ENCODE measurements at places on chromosomes 3 and 15.
A peak's percentile ranks its signal among the peaks of the same experiment; 100 is the strongest.

GRCh38 chr3:82080261-82080660 is 318.8 kb upstream of the GBE1 start:
- no peak for DNase-seq

- no peak for DNase-seq
These were observed 83.4 kb downstream of the CCK start for GRCh38 chr3:42182555-42182954.

DNA sequence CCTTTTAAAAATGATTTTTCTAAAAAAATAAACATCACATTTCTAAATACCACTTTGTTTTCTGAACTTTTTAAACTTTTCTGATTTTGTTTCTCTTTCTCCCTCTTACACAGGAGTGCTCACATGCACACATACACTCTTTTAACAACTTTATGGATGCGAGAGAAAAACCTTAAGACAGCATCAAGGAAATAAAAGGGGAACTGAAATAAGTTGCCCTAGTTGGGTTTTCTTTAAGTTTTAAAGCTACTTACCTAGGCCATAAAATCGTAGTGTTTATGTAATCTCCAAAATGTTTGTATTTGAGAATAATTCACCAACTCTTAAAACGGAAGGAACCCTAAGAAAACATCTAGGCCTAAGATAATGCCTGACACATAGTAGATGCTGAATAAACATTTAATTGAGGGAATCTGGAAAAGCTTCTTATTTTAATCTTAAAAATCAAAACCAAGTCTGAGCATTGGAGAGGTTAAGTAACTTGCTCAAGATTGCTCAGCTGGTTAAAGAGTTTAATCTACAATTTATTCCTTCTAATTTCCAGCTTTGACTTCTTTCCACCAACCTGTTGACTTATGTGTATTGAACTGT is 1.2 kb upstream of the BBX start:
- no peak for DNase-seq

DNA sequence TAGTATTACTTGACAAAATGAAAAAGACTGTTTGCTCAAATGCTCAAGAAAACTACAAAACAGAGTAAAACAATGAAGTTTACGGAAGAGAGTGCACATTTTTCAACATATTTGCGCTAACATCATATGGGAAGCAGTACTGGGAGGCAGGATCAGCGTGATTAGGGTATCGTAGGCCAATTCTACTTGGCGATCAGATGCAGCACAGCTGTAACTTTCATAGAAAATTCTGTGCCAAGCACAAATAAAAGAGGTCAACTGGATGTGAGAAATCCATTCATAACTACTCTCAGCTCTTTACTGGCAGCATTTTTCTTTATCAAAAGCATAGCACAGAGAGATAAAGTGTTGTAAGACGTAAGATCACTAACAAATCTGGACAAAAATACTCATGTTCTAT is 1196.3 kb upstream of the GBE1 start:
- no peak for DNase-seq

DNA sequence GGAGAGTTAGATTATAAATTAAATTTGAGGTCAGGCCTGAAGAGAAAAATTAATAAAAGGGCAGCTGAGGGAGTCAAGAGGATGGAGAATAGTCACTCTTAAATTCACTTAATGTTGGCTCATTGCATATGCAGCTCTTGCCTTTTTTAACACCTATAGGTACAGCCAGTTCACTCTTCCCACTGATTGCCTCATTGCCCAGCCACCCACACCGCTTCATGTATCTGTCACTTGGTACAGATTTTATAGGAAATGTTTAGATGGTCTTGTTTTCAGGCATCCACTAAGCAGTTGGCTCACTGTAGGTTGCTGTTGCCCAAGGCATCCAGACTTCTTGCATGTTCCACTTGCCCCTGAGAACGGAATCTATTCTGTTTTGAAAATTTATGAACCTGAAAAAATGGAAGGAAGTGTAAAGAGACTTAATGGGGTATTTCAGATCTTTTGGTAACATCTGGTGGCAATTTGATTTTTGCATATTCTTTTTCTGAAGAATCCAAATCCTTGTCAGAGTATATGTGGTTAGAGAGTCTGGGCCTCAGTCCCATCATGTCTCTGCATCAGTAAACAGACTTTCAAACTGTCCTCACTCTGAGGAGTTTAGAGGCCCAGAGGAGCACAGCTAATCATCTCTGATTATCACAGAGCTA is 151.9 kb downstream of the RBPMS2 start:
- no peak for DNase-seq

DNA sequence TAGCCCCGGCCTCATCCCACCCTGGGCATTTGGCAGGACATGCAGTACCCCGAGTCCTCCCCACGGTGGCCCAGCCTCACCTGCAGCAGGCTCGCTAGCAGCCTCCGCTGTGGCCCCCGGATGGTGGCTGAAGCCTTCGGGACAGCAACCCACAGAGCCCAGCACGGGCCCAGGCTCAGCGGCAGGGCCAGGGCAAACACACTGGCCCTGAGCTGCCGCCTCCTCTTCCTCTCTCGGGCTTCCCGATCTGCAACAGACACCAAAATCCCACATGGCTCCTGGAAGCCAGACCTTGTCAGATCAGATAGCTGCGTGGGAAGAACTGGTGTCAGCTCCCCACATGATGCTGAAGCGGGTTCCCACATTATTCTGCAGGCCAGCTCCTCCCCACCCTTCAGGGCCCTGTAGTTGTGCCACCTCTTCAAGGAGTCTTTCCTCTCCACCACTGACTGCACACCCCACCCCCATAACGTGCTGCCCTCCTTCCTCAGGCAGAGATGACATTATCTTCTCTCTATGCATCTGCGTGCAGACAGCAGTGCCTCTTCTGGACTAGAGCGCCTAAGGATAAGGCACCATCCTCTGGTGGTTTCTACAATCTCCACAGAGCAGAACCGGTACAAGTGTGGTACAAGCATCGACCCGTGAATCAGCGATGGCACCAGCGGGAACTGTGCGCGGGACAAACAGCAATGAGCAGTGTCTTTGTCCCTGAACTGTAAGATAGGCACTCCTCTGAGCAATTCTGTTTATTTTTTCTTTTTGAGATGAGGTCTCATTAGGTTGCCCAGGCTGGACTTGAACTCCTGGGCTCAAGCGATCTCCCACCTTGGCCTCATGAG is 9.5 kb downstream of the TMEM44 start:
- DNase-seq = no peak

- peak; percentile 63 for DNase-seq
These were observed 169.7 kb upstream of the TMCO5A start for GRCh38 chr15:37764733-37765191.

DNA sequence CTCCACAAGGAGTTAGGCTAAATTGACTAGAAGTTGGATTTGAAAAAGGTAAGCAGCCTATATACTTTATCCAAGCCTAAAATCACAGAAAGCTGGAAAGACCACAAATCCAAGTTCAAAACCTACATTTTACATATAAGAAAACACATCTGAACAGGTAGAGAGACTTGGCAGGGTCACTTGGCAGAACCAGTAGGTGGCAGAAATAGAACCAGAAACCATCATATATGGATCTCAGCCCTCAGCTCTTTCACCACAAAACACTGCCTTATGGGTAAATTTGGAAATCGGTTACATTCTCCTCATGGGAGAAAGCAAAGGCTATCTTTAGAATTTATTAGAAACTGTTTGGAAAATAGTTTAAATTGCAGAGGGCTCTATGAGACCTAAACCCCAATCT is 44.2 kb downstream of the MKRN2 start:
- DNase-seq = no peak

GRCh38 chr3:197169028-197169427 is 129.4 kb downstream of the DLG1 start:
- no peak for DNase-seq

DNA sequence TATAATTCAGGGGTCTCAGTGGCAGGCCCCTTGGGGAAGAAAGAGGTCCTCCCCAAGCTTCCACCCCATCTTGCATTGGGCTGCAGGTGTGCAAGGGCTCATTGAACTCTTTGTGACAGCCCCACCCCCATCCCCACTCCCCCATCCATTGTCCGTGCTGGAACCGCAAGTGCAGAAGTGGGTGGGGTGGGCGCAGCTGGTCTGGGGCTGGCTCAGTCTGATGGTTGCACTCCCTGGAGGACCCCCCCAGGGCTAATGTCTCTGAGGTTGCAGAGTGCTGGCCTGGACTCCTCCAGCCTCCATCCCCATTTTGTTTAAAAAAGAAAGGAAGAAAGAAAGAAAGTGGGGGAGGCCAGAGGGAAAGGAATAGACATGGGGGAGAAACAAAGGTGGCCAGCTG is 42.3 kb upstream of the ARL8B start:
- DNase-seq = no peak
